ENCODE measurements at places on chromosomes 1 and 21. TPM values are rescaled to one million over a fixed set of nuclear protein-coding genes. Genes with fewer than 3 reads are reported as not detected.

Gene BCL2L15
- 1.1 TPM for total RNA-seq

Gene GBP3
- 30.6 TPM for total RNA-seq

Gene SIK1
- total RNA-seq = 1.5 TPM

Gene DDAH1
- total RNA-seq = 155 TPM

Gene SLC6A9
- 0.86 TPM for total RNA-seq

Gene S100A12
- not detected for total RNA-seq

Data from thoracic aorta endothelial cell (primary cell).